ENCODE measurements at places on chromosomes 2 and 18.

- DNase-seq, result no peak
These were observed 504 bp downstream of the ASAP2 start for GRCh38 chr2:9206991-9207640.

DNA sequence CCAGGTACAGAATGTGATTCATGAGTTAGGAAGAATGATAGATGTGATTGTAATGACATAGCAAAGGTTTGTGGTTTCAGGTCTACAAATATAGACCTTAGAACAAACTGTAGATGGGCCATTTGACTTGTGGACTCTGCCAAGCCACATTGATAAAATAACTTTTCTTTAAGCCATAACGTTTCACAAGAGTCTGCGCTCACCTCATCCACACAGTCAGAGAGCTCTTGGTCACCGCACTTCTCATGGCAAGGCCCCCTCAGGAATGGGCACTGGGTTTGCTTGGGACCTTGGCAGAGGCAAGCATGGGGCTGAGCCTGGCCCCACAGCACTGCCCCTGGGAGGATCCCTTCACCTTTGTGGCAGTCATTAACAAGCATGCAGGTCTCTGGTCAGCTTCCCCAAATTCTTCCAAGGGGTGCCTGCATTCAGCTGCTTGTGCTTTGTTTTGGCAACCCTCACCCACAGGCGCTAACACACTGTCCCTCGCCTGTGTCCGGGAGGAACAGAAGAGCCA lies 14.0 kb downstream of the ARMC9 start:
- no peak for DNase-seq

DNA sequence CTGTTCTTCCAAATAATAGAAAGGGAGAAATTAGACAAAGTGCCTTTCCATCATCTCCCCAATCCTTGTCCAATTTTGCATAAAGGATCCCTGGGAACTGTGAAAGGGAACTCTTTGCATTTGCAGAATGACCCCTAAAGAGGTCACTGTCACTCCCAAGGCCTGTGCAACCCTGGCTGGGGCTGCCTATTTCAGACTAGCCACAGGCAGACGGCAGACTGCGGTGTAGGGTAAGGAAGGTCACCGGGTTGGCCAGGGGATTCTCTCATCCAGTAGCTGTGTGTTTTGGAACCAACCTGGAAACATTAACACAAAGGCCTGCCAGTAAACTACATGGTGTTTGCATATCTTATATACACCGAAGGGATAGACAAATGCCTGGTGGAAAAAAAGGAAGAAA lies 818.7 kb downstream of the BCL11A start:
- DNase-seq, result no peak

DNA sequence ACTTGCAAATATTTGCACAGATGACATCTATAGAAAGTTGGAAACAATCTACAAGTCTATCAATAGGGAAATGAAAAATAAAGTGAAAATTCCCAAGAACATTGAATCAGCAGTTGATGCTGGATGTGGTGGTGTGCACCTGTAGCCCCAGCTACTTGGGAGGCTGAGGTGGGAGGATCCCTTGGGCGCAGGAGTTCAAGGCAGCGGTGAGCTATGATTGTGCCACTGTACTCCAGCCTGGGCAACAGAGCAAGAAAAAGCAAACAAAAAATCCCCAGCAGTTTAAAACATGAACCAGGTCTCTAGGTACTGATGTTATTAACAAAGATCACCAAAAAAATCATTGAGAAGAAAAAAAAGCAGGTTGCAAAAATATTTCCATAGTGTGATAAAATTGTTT lies 15.4 kb upstream of the NDUFV2 start:
- DNase-seq, result no peak

- no peak for DNase-seq
These were observed 28.8 kb downstream of the CCDC93 start for GRCh38 chr2:117985092-117985491.

DNA sequence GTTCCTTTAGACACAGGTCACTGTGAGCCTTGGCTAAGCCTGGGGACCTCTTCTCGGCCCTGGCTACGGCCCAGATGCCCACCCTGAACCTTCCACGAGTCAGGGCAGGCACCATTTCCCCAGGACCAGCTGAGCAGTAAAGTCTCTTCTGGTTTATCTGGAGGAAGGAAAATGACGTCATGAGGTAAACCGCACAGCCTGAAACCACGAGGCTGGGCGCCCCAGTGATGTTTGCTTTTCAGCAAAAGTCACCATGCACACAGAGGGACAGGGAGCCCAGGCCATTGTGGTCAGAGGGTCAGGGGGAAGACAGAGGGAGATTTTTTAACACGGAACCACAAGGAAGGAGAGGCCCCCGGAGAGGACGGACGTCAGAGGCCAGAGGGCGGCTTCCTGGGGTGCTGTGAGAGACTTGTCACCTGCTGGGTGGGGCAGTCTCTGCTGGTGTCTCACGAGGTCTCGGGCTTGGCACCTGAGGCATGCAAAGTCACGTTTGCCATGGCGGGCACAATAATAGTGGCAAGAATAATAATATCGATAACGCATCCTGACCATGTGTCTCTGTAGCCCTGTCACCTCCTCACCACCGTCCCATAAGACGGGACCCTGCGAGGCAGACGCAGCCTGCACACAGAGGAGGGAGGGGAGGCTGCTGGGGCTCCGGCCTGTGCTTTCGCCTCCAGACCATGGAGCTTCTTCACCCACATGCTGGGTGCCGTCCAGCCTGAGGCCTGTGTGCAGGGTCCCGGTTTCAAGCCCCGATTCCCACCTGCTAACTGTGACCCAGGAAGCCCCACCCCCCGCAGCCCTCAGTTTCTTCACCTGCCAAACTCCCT lies 33.2 kb upstream of the FOSL2 start:
- peak; percentile 77 for DNase-seq

- DNase-seq, result no peak
These were observed 96.7 kb downstream of the ZNF516 start for GRCh38 chr18:76398295-76398694.

GRCh38 chr2:152534460-152535135 lies 182.7 kb downstream of the PRPF40A start:
- no peak for DNase-seq

DNA sequence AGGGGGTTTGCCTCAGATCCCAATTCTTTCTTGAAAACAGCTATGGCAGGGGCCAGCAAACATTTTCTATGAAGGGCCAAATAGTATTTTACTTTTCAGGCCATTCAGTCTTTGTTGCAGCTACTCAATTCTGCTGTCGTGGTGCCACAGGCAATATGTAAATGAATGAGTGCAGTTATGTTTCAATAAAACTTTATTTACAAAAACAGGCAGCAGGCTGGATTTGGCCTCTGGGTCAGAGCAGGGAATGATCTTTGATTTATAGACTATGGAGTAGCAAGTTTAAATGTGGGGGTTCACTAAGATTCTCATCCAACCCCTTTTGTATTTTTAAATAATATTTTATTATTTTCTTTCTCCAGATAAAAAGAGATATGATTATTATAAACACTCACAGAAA lies 72.4 kb downstream of the IRS1 start:
- no peak for DNase-seq

- DNase-seq, result no peak
These were observed 30.9 kb downstream of the SKA1 start for GRCh38 chr18:50405582-50406271.

GRCh38 chr2:234111523-234111922 lies 61.0 kb downstream of the SPP2 start:
- no peak for DNase-seq

- no peak for DNase-seq
These were observed 376.4 kb upstream of the VWC2L start for GRCh38 chr2:214034417-214034816.

GRCh38 chr2:222802514-222803196 lies 58.2 kb upstream of the ACSL3 start:
- DNase-seq, result no peak

- no peak for DNase-seq
These were observed 67.0 kb upstream of the LYPD6B start for GRCh38 chr2:148971547-148971946.

GRCh38 chr18:36387310-36387709 lies 89.8 kb downstream of the FHOD3 start:
- DNase-seq, result no peak

DNA sequence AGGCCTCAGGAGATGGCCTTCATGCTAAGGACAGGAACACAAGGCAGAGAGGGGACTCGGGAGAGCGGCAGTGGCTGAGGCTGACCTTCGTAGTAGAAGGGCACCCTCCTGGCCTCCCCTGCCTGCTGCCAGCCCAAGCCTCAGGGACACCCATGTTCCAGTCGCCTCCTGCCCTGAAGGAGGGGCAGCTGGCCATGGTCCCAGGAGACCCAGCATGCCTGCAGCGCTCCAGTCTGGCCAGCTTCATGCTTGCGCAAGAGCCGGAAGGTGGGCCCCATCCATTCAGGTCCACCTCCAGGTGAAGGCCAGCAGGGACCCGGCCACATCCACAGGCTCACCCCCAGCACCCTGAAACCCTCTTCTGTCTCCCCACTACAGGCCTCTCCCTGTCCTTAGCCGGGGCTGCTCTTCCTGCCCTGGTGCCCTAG lies 35.0 kb downstream of the BIN1 start:
- DNase-seq, result no peak

DNA sequence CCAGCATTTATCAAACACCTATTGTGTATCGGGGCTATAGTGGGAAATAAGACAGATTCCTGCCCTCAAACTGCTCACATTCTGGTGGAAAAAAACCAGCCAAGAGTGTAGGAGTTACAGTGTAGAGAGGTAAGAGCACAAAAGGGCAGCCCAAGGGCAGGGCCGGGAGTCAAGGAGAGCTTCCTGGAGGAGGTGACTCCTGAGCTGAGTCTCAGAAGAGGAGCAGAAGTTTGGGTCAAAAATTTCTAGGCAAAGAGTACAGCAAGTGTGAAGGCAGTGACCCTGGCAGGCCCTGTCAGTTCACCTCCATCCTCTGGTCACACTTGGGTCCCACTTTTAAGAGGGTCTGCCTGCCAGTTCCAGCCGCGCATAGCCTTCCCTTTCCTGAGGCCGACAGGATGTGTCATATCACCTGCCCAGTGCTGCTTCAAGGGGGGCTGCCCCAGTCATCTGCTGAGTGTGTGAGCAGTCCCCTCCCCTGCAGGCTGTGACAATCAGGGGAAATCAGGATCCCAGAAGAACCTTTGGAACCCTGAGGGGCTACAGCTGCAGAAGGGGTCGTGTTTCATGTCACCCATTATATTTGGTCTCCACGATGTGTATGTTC lies 118.4 kb downstream of the GLI2 start:
- no peak for DNase-seq

DNA sequence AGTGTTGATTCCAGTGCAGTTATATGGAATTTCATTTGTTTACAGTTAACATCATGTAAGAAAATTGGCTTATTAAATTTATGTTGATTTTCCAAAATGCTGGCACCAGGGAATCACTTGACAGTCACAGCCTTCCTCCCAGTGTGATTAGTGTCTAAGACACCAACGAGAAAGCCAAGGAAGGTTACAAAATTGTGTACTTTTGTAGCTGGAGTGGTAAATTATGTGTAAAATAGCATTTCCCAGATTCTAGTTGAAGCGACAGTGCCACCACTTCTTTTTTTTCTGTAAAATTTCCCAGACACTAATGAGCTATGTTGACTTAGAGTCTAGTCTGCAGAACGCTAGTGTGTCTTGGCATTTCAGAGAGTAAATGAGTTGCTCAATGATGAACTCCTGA lies 101.3 kb downstream of the NCK2 start:
- DNase-seq, result no peak

DNA sequence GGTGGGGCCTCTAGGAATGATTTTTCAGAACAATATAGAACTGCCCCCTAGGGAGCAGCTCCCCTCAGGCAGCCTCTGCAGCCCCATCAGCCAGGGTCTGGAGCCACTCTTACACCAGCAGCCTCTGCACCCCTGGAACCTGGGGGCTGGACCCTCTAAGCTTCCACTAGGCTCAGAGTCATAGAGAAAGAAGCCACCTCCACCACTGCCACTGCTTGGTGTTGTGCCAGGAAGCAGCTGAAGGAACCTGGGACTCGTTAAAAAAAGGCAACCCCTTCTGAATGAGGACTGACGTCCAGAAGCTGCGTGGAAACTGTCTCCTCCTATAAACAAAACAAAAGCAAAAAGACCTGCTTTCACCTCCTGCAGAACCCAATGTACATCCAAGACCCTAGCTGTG lies 98.1 kb upstream of the HS6ST1 start:
- peak; percentile 29 for DNase-seq

DNA sequence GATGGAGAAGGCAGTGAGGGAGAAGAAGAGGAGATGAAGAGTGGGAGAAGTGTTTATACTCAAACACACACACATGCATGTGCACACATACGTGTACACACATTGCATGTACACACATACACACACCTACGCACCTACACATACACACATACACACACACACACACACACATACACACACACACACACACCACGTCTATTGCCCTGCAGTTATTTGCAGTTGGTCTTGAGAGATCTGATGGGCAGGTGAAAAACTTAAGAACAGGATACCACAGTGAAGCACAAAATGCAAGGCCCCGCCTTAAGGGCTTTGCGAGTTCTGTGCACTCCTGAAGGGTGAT lies 190.2 kb downstream of the MYCN start:
- no peak for DNase-seq

- DNase-seq, result no peak
These were observed 815 bp downstream of the CEBPZ start for GRCh38 chr2:37230581-37230980.

DNA sequence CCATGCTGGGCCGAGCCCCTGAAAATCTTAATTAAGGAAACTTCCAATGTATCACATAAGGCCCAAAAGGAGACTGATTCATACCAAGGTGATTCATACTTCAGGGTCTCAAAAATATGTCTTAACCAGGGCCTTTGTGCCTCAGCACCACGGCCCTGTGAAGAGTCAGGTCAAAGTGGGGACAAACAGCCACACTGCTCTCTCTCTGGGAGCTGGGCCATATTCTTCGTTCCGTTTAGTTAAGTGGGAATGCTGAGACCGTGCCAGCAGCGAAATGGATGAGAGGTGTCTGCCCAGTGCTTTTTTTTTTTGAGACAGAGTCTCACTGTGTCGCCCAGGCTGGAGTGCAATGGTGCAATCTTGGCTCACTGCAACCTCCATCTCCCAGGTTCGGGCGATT lies 9.3 kb upstream of the PTMA start:
- DNase-seq, result no peak

GRCh38 chr2:237868631-237869342 lies 9.4 kb downstream of the RAMP1 start:
- DNase-seq, result no peak

DNA sequence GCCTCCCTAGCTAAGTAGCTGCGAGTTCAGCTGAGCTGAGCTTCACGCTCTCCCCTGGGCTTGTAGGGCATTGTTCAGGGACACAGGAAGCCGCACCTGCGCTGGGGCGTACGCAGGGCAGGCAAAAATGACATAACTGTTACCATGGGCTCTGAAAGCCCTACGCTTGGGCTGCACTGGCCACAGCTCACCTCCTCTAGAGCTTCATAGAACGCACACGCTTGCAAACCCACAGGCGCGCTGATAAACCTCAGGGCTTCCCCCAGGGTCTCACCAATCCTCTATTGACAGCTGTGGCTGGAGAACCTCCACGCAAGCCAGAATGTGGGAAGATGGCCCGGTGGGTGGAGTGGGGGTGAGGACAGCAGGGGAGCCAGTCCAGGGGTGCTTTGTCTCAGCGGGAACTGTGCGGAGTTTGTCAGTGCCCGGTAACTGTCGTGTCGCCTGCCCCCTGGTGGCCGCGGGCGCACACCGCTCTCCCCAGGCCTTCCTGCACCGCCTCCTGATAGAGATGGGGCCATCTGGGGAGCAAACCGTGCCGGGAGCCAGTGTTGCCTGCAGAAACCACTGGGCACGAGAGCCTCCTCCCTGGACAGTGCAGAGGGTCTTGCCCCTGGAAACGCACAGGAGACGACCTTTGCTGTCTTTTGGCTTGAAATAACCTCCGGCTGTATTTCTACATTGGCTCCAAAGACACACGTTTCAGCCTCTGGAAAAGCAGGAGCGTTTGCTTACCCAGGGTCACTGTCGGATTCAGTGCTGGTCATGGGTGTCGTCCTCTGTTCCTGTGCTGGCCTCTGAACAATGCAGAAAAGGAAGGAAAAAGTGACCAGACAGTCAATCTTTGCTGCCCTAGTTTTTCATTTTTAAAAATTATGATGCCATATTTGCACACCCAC lies 17.0 kb upstream of the CIDEA start:
- DNase-seq, result peak; percentile 81
